ENCODE measurements at places on chromosomes 1 and 21.
A peak's percentile ranks its signal among the peaks of the same experiment; 100 is the strongest.

DNA sequence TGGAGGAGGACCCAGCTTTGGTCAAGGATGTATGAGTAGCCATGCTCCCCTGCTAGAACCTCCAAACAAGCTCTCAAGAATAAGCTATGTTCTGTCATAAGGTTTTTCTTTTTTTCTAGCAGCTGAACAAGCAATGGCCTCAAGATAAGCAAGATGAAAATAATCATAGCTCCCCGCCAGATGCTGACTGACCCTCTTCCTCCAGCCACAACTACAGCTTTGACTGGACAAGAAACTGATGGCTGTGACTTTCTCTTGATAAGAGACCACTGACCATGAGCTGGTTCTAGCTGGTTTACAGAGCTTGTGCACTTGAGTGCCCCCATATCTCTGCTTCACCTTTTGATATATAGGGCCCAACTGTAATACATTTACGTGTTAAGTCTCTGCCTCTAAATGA lies 38.2 kb upstream of the PARP1 start:
- no peak for DNase-seq

DNA sequence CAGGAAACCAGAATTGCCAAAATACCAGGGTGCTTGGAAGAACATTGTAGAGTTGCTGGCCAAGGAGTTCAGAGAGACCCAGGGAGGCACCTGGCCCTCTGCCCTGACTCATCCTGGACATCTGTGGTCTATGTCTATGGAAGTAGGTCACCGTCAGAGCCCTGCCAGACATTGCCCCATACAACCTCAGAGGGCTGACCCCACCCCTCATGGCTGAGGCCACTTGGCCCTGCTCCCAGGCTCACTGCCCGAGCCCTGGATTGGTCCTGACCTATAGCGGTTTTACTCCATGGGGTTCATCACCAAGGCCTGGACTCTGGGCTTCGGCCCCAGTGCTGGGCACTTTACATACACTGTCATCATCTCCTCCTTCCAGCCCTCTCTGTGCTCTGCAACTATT lies 233.1 kb downstream of the PTPRU start:
- DNase-seq = no peak

- DNase-seq = peak; percentile 95
Measured at GRCh38 chr1:115138973-115139372, 49.7 kb upstream of the TSPAN2 start.

- no peak for DNase-seq
Measured at GRCh38 chr1:180562640-180563025, 3.9 kb downstream of the OVAAL start.

DNA sequence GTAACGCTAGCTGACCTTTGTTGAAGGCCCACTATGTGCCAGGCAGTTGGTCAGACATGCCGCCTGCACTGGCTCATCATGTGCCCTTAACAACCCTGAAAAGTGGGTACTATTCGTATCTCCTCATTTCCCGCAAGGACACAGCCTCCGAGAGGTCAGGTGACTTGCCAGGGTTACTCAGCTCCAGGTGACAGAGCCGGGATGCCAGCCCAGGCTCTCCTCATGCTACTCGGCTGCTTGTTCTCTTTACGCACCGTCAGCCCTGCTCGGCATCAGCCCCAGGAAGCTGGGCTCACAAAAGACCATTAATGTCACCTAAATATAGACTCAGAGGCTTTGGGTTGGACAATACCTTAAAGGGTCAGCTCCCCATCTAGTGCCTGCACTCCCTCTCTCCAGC lies 29.0 kb downstream of the GRHL3 start:
- DNase-seq = no peak

GRCh38 chr1:183736343-183736742 lies 68.6 kb upstream of the RGL1 start:
- no peak for DNase-seq

GRCh38 chr1:201870397-201870796 lies 18.3 kb upstream of the SHISA4 start:
- peak; percentile 46 for DNase-seq

GRCh38 chr1:108034396-108034795 lies 69.4 kb upstream of the VAV3 start:
- DNase-seq = no peak

DNA sequence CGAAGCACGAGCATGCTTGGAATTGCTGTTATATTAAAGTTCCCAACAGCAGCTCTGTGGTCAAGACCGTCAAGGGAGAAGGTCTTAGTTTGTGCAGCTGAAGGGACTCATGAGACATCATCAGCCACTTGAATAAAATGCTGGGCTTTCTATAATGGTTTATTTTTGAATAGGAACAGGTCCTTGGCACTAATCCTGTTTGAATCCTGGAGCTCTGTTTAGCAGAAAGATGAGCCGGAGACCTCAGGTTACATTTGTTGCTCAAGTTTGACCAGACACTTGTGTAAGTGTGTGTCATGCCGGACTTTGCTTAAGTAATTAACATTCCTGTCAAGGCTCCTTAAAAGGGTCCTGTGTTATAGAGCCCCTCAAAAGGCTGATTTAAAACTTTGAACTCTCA lies 186.5 kb downstream of the ROR1 start:
- no peak for DNase-seq

DNA sequence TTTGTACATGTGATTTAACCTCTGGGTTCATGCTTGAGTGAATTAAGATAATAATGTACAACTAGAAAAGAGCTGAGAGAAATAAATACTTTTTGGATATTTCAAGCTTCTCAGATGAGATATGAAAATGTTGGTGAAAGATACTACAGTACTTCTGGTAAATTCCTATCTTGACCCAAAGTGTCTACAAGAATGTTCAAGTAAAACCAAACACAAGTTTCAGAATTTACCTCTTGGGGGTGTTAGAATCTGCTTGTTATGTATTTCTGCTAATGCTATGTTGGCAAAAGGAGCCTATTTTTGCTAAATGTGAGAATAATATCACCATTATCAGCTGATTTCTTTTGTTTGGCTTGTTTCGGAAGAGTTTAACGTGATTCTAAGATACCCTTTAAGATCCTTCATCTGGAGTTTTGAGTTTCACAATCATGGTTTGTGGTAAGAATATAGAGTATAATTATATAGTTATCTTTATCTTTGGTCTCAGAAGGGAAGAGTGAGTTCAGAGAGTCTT lies 388.5 kb downstream of the LMO4 start:
- no peak for DNase-seq

GRCh38 chr1:200443860-200444259 lies 34.0 kb upstream of the ZNF281 start:
- DNase-seq = no peak

GRCh38 chr1:64575881-64576676 lies 106.2 kb downstream of the CACHD1 start:
- no peak for DNase-seq

All from cardiac fibroblast (primary cell).